ENCODE measurements at places on chromosomes 12 and 14.
A peak's percentile ranks its signal among the peaks of the same experiment; 100 is the strongest.

GRCh38 chr14:93893661-93894261 is 33.4 kb upstream of the FAM181A start:
- DNase-seq = no peak

DNA sequence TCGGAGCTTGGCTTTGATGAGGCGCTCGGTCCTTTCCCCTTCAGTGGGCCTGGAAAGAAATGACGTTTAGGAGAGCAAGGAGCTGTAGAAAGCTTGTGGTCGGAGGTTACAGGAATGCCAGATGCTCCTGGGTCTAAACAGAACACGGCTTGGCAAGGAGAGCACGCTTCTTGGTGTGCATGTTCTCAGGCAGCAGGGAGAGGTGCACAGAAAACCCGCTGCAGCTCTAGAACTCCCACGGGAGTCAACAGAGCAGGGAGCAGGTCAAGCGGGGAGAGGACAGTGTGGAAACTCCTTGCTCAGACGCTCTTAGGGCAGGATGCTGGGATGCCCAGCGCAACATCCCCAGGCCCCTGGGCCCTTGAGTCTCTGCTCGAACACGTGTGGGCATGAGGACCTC is 51.0 kb downstream of the SSH1 start:
- DNase-seq = no peak

- DNase-seq = no peak
Measured at GRCh38 chr14:103611215-103611614, 17.8 kb upstream of the KLC1 start.

GRCh38 chr14:65704437-65704836 is 291.9 kb downstream of the FUT8 start:
- no peak for DNase-seq

GRCh38 chr12:4768341-4768740 is 48.1 kb downstream of the GALNT8 start:
- DNase-seq = no peak

DNA sequence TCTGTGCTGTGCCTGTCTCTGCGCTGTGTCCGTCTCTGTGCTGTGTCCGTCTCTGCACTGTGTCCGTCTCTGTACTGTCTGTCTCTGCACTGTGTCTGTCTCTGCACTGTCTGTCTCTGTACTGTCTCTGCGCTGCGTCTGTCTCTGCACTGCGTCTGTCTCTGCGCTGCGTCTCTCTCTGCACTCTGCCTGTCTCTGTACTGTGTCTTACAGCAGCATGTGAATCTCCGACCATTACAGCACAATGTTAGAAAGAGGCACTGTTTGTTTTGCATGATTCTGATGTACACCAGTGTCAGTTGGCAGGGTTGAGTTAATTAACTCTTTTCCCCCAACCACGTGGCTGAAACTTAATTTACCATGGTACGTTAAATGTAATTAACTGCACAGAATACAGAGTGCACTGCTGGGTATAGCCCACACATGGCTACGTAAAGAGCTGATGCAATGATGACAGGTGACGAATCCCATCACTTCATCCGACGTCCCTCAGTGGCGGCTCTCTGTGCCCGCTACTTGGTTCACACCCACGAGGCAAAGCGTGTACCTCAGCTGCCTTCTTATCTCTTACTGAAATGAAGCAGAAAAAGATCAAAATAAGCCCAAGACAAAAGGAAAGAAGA is 127.7 kb upstream of the SFSWAP start:
- DNase-seq = no peak

GRCh38 chr12:19411234-19412204 is 27.8 kb upstream of the AEBP2 start:
- DNase-seq = no peak

DNA sequence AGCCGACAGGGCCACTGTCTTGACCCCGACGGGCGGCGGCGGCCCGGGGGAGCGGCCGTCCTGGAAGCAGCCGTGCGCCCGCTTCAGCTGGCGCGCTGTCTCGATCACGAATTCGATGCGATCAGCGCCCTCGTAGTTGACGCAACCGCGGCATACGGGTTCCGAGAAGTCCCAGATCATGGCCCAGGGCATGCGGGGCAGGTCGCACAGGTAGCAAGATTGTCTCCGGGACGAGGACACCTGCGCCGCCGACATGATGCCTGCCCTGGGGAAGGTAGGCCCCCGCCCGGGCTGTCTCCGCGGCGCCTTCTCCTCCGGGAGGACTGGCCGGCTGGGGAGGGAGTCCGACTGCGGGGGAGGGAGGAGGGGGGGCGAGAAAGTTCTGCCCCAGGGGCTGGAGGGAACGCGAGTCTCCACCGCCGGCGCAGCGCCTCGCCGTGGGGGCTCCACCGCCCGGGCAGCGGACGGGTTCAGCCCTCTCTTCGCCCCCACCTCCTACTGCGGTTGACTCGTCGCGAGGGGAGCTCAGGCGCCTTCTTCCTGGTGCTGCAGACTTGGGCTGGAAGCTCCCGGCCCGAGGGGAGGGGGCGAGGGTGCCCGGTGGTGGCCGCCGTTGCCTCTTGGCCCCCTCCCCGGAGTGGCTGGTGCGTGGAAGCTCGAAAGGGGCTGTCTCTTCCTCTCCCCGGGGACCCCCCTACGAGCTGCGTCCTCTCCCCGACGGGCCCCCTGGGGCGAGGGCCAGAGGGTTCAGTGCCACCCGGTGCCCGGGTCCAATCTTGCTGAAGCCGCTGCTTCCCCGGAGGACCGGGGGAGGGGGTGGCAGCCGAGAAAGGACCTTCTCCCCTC is 747 bp downstream of the IRF2BPL start:
- peak; percentile 79 for DNase-seq

- DNase-seq = no peak
Measured at GRCh38 chr12:84726780-84727179, 185.8 kb downstream of the SLC6A15 start.

GRCh38 chr14:69811868-69812252 is 14.8 kb upstream of the SLC10A1 start:
- DNase-seq = no peak
